NCI-H1436 (cell line): ENCODE measurements at places on chromosomes 2 and 18.

DNA sequence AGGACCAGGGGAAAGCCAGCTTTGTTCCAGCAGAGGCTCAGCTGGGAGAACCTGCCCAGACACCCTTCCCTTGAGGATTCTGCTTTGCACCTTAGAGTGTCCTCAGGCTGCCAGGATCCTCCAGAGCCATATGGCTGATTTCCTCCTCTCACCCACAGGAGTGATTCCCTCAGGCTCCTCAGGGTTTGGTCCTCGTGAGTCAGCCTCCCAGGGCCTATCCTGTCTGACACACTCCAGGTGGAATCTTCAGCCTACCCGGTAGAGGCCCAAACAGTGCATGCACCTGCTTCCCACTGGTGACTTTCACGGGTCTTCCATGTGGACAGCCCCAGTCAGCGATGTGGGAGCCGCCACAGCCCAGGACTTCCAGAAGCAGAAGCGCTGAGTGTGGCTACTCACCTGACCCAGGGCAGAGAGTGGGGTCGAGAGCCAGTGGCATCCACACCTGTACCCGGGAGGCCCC is 73.3 kb downstream of the TFCP2L1 start:
- no peak for DNase-seq

DNA sequence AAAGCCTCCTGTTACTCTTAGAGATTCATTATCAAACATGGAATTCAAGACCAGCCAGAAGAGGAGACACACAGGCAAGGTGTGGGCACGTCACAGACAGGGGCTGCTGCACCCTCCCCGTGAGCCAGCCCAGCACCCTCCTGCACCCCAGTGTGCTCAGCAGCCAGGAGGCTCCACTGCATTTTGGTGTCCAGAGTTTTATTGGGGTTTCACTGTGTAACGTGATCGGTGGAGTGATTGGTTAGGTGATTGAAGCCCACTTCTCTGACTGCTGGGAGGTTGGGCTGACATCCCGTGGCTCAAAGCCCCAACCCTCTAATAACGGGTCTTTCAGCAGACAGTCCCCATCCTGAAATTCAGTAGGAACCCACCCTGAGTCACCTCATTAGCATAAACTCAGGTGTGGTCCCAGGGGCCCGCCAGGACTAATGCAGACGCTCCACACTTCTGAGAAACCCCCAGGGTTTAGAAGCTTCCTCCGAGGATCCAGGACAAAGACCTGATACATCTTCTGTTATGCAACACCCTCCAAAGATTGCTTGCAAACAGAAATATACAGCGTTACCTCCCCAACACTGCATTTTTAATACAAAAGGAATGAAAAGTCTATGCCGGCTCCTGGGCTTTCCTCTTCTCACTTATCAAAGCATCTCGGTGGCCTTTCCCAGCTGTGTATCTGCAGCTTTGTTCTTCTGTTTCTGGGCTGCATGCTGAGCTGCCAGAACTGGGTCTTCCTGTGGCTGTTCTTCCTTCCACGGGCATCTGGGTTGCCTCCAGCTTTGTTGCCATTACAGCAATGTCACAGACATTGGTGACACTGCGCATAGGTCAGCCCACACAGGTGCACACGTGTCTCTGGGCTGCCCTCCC is 43.7 kb upstream of the SNED1 start:
- no peak for DNase-seq

GRCh38 chr2:61535449-61535848 is 2.7 kb downstream of the XPO1 start:
- no peak for DNase-seq

DNA sequence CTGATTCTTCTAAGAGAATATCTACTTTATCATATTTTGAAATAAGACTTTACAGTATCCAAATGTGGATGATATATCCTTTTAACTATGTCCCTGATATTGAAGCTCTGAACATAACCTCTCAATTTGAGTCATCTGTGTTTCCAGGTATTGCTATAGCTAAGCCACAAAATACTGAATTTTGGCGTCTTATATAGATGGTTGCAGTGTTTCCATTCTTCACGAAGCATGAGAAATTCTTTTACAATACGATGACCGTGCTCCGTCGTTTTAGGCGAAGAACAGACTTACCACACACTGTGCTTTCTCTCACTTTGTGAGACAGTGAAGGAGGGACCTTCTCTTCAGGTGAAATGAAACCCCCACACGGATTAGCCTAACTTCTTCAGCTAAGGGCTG is 45.3 kb downstream of the LRRFIP1 start:
- no peak for DNase-seq

- no peak for DNase-seq
Observed at GRCh38 chr2:62435720-62436119, 70.3 kb downstream of the TMEM17 start.
